ENCODE measurements at places on chromosomes 6 and 20. TPM values are rescaled to one million over a fixed set of nuclear protein-coding genes. Genes with fewer than 3 reads are reported as not detected.

Gene FOXF2
- 4.8 TPM for polyA plus RNA-seq

Gene ADGRF1
- 0.46 TPM for polyA plus RNA-seq

Gene RIPOR2
- polyA plus RNA-seq, result 1.6 TPM

Gene ME1
- polyA plus RNA-seq, result 4.2 TPM

Gene SLC18B1
- polyA plus RNA-seq, result 3.0 TPM

All from sigmoid colon (tissue), 7 donors.